NCI-H1694 (cell line): ENCODE measurements at places on chromosomes 4 and X.

DNA sequence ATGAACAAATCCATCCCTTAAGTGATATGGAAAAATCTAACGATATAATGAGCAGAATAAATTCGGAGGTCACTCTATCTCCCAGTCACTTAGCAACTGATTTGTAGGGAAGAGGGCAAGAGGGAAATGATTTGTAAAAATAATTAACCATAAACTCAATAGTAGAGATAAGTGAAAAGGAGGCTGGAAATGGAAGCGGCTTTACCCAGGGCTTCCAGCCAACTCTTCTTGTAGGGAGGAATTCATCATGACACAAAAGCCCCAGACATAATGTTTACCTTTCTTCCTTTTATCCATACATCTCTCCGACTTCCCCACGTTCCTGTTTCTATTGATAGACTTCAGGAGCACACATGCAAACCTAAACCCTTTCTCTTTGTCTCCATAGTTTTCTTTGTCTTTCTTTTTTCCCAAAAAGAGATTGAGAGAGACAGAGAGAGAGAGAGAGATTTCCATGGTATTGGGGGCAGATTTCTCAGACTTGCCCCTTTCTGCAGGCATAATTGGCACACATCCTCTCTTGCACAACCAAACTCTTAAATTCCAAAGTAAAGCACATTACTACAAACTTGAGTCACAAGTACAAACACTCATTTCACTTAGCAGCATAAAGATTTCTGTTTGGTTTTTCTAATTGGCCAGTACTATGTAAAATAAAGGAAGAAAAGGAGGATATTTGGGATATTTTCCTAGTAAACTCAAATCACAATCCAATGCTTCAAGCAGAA is 140.9 kb downstream of the MAPK10 start:
- DNase-seq, result no peak

- DNase-seq, result no peak
Observed at GRCh38 chr4:75087865-75088264, 154.9 kb downstream of the PARM1 start.

- no peak for DNase-seq
Observed at GRCh38 chr4:183798301-183799253, 106.5 kb upstream of the STOX2 start.

DNA sequence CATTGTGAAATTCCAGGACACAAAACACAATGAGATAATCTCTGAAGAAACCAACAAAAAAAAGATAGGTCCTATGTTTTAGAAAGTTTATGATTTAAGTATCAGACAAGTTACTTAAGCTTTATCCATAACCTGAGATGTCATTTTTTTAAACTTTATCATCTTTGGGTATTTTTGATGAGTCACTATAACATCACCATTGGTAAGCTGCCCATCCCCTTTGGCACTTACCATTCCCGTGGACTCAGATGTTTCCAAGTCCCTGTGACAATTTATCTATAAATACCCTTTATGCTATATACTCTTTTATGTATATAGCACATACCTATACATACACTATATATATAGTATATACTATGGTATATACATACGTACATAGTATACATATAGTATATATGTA is 198.9 kb upstream of the GEMIN8 start:
- no peak for DNase-seq

DNA sequence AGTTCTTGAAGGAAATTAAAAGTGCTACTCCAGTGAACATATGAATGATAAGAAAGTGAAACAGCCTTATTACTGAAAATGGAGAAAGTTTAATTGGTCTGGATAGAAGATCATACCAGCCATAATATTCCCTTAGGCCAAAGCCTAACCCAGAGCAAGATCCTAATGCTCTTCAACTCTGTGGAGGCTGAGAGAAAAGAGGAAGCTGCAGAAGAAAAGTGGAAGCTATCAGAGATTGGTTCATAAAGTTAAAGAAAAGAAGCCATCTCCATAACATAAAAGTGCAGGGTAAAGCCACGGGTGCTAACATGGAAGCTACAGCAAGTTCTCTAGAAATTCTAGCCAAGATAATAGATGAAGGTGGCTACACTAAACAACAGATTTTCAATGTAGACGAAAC is 85.5 kb upstream of the ATOH1 start:
- no peak for DNase-seq

DNA sequence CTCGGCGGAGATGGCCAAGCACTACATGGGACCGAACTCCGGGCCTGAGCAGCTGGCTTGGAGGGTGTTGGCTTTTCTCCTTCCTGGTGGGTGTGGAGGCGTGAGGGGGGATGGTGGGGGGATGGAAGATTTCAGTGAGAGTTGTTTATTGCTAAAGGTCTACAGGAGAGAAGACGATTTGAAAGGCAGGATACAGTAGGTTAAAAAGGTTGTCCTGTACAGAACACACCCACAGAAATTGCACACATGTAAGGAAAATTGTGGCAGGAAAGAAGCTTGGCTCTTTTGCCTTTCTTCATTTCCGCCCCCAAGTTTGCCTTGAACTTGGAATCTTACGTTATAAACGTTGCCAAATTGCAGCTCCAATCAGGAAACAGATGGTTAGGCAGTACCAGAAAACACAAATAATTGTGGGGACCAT is 74.1 kb upstream of the STOX2 start:
- DNase-seq, result no peak

GRCh38 chr4:54780149-54780495 is 122.4 kb downstream of the KIT start:
- no peak for DNase-seq

DNA sequence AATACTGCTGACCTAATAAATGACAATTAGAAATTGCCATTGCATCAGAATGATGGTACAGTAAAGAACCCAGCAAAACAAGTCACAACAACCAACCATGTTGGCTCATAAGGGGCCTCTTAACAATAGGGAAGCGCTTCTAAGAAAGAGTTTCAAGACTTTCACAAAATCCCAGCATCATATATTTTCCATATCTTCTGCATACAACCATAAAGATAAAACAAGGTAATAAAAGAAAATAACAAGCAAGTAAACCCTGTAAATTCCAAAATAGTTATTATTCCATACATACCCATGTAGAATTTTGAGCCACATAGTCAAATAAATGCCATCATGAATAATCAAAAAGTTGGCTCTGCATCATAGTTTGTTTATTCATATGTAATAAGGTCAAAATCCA is 8.2 kb downstream of the SLC10A7 start:
- DNase-seq, result no peak

DNA sequence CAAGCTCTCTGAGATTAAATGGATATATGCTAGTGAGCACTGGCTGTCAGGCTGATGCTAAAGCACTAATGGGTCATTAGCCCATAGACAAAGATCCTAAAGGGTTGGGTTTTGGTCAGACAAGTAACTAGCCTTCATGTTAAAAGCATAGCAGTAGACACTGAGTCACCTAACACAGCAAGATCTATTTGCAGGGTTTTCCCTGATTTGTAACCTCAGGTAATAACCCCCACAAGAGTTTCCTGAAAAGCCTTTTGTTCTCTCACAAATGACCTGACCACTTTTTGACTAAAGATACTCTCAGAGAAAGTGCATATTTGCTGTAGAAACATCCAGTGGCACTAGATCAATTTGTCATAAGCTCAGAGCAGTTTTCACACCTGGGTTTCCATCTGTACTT is 251.1 kb upstream of the TEX13A start:
- DNase-seq, result no peak
